Activated CD4-positive, alpha-beta memory T cell treated with anti-CD3 and anti-CD28 coated beads for 36 hours (primary cell): ENCODE measurements at places on chromosomes 1 and 21. TPM values are rescaled to one million over a fixed set of nuclear protein-coding genes. Genes with fewer than 3 reads are reported as not detected.
A peak's percentile ranks its signal among the peaks of the same experiment; 100 is the strongest.

Gene NDUFS5
- 238 TPM for total RNA-seq

Gene S100A8
- total RNA-seq, result not detected

Gene SPRR2F
- total RNA-seq, result not detected

Gene FOXO6
- 0.19 TPM for total RNA-seq

Gene KDF1
- total RNA-seq, result not detected

Gene IL20
- not detected for total RNA-seq

Gene RORC
- total RNA-seq, result 10.9 TPM

Gene SPATA17
- not detected for total RNA-seq

Gene KRTAP20-2
- total RNA-seq, result not detected

GRCh38 chr1:234206651-234207284, 166.5 kb upstream of the COA6 start:
- H3K36me3 ChIP-seq, result no peaks in the 10 kb centered on the region
- H3K27ac ChIP-seq, result no peak overlapping the region

DNA sequence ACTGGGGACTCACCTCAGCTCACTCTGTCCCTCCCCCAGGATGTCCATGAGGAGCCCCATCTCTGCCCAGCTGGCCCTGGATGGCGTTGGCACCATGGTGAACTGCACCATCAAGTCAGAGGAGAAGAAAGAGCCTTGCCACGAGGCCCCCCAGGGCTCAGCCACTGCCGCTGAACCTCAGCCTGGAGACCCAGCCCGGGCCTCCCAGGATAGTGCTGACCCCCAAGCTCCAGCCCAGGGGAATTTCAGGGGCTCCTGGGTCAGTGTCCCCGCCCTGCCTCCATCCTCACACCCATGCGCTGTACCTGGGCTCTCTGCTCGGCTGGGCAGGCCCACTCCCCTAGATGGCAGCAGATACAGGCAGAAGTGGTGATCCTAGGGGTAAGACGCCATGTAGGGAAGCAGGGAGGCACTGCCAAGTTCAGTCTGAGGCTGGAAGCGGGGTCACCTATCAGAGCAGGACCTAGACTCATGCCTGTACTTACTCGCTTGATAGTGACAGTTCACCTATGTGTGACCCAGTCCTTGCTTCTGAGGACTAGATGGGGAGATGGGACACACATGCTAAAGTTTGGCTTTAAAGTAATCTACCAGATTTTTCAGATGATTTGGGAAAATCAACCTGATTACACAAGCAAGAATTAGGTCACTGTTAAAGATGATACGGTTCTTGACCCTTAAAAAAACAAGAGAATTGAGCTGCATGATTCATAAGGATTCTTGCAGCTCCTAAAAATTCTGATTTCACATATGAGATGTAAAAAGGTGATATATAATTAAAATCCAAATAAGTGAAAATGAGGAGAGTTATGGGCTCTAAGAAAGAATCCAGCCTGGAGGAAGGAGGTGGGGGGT, 38.7 kb downstream of the ETNK2 start:
- DNase-seq, result no peak
- H3K4me3 ChIP-seq, result no peak overlapping the region
- no peaks in the 10 kb centered on the region for H3K4me1 ChIP-seq
- no peak overlapping the region for H3K27ac ChIP-seq

GRCh38 chr1:101183388-101183699, 53.5 kb upstream of the S1PR1 start:
- H3K36me3 ChIP-seq, result no peaks in the 10 kb centered on the region
- no peaks in the 10 kb centered on the region for H3K27me3 ChIP-seq
- no peak overlapping the region for H3K4me3 ChIP-seq
- peak overlapping the region; percentile 68 for H3K27ac ChIP-seq
- H3K4me1 ChIP-seq, result peaks cover 69% of the 10 kb centered on the region
- DNase-seq, result no peak

DNA sequence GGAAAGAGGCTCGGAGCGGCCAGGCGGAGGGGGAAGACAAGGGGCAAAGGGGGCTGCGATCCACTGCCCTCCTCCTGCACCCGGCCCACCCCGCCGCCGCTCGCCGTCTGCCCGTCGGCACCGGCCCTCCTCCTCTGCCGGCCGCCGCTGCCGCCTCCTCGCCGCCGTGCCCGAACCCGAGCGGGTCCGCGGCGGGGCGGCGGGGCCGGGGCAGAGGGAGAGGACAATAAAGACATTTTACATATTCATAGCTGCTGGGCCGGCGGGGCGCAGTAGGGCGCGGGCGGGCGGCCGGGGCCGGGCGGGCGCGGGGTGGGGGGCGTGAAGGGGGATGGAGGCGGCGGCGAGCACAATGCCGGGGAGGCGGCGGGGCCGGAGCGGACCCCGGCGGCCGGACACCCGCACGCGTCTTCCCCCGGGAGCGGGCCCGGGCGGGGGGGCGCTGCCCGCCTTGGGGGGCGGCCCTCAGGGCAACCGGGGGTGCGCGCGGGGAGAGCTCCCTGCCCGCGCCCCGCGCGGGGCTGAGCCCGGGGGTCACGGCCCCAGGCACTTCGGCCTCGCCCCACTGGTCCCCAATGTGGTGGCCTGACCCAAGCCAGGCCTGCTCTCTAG, 546 bp downstream of the POU2F1 start:
- H3K36me3 ChIP-seq, result peaks cover 12% of the 10 kb centered on the region
- peaks cover 1% of the 10 kb centered on the region for H3K27me3 ChIP-seq
- H3K4me1 ChIP-seq, result peaks cover 51% of the 10 kb centered on the region
- H3K27ac ChIP-seq, result peak overlapping the region; percentile 98

- H3K4me1 ChIP-seq, result no peaks in the 10 kb centered on the region
- no peak for DNase-seq
- no peaks in the 10 kb centered on the region for H3K27me3 ChIP-seq
- no peaks in the 10 kb centered on the region for H3K36me3 ChIP-seq
- H3K4me3 ChIP-seq, result no peak overlapping the region
- H3K27ac ChIP-seq, result no peak overlapping the region
These were observed 522.7 kb downstream of the NUF2 start for GRCh38 chr1:163844459-163844858.

GRCh38 chr1:26998429-26999300, 5.2 kb downstream of the TRNP1 start:
- no peak for DNase-seq
- H3K36me3 ChIP-seq, result no peaks in the 10 kb centered on the region
- H3K4me1 ChIP-seq, result peaks cover 4% of the 10 kb centered on the region

DNA sequence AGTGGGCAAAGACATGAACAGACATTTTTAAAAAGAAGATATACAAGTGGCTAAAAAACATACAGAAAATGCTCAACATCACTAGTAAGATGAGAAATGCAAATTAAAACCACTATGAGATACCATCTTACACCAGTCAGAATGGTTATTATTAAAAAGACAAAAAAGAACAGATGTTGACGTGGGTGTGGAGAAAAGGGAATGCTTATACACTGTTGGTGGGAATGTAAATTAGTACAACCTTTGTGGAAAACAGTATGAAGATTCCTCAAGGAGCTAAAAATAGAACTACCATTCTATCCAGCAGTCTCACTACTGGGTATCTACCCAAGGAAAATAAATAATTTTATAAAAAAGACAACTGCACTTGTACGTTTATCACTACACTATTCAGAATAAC, 73.9 kb downstream of the EBNA1BP2 start:
- H3K27me3 ChIP-seq, result peaks cover 1% of the 10 kb centered on the region
- H3K36me3 ChIP-seq, result no peaks in the 10 kb centered on the region
- H3K27ac ChIP-seq, result no peak overlapping the region

DNA sequence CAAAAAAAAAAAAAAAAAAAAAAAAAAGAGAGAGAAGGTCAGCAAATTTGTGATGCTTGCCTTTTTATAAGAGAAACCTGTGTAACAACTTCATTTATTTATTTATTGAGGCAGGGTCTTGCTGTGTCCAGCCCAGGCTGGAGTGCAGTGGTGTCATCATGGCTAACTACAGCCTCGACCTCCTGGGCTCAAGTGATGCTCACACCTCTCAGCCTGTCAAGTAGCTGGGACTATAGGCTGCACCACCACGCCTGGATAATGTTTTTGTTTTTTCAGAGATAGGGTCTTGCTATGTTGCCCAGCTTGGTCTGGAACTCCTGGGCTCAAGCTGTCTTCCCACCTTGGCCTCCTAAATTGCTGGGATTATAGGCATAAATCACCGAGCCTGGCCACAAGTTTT, 42.4 kb downstream of the DHCR24 start:
- no peak overlapping the region for H3K27ac ChIP-seq
- H3K27me3 ChIP-seq, result no peaks in the 10 kb centered on the region
- DNase-seq, result no peak
- H3K4me1 ChIP-seq, result no peaks in the 10 kb centered on the region
- H3K4me3 ChIP-seq, result no peak overlapping the region
